Right renal pelvis (tissue), 4 donors: ENCODE measurements at places on chromosomes 16 and 17. TPM values are rescaled to one million over a fixed set of nuclear protein-coding genes. Genes with fewer than 3 reads are reported as not detected.

DNA sequence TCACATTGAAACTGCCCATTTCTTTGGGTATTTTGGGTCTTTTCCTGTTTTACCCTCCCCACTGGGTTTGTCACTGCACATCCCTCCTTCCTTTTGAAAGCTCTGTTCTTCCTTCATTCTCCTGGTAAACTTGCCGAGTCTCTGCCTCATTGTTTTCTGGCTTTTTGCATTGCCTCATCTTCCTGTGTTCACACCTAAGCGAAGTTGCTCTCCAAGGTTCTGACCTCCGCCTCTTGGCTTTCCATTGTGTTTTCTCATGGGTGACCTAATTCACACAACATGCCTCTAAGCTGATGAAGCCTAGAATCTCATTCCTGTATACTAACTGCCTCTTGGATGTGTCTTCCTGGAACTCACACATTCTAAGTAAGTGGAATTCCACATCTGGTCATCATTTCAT, 1096.1 kb upstream of the EEF2KMT start:
- DNase-seq, result peak; percentile 70

DNA sequence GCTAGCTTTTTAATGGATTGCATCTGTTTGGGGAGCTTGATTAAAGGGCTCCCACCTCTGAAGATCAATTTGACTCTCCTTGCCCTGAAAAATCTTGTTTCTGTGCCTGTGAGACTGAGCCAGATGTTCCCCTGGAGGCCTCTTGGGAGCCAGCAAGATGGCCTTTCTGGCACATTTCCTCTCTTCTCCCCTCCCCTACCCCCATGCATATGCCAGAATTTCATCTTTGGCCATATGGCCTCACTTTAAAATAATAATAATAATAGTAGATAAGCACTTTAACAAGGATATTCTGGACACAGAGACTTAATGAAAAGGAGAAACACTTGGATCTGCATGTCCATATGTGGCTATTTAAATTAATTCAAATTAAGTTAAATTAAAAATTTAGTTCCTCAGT, 144.1 kb upstream of the CES5A start:
- no peak for DNase-seq

DNA sequence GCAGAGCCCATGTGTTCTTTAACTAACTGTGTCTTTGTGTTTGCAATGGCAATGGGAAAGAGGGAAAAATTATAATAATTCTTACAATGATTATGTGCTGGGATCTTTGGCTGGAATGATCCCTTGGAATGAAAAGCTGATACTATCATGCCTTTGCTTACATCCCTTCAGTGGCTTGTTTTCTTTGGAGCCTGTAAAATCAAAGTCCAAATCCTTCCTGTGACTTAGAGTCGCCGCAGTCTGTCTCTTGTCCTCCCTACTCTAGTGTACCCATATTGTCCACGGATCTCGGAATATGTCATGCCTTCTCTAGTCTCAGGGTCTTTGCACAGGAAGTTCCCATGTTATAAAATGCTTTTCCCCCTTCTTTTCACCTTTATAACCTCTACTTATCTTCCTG, 111.7 kb upstream of the MAF start:
- no peak for DNase-seq

DNA sequence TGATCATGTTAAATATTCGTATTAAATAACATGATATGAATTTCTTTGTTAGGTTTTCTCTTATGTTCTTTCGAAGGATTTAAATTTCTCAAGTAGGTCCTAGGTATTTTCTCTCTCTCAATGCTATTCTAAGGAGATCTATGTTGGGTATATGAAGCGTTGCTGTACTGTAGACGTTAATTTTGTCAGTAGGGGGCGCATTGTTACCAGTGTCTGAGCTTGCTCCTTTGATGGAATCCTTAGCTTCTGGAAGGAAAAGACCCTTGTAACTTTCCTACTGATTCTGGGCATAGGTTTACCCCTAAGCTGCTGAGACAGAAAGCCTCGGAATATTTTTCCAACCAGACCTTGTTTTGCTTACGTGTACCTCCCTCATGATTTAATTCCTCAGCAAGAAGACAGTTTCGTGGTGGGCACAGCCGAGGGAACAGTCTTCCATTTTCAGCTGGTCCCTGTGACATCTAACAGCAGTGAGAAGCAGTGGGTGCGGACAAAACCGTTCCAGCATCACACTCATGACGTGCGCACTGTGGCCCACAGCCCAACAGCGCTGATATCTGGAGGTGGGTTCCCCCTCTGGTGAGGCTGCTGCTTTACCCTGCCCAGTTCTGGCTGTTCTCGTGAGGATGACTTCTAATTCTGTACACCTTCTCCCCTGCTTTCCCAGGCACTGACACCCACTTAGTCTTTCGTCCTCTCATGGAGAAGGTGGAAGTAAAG, 17.9 kb downstream of the UTP4 start:
- peak; percentile 67 for DNase-seq

DNA sequence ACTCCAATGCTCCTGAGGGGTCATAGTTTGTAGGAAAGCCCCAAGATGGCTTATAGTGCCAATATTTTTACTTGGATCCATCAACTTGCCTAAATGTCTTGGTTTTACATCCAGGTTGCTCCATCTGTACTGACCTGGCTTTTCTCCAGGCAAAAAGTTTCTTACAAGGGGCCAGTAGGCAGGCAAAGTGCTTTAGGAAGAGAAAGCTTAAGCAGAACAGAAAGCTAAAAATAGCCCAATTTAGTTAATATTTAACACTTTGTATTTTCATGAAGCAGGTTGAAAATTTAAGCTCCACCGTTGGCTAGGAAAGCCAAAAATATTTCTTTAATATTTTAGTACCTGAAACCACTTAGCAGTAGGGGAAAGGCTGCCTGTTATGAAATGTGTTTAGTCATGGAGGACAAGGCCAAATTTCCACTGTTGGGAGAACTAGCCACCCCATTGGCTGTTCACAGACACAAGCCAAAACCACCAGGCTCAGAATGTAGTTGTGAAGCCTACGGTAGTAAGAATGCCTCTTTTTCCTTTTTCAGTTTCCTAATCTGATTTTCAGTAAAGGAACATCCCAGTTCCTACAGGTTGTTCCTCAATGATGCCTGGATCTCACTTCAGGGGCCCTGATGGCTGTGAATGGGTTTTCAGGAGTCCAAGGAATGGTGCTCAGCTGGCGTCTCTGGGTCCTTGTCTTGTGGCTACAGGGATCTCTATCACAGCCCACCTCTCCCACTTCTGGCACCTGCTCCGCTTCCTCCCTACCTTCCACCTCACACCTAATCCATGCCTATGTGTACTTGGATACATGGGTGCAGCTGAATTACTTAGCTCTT, 324.8 kb downstream of the PMP22 start:
- no peak for DNase-seq

- DNase-seq, result no peak
Observed at GRCh38 chr16:87878704-87879103, 9.4 kb upstream of the SLC7A5 start.

DNA sequence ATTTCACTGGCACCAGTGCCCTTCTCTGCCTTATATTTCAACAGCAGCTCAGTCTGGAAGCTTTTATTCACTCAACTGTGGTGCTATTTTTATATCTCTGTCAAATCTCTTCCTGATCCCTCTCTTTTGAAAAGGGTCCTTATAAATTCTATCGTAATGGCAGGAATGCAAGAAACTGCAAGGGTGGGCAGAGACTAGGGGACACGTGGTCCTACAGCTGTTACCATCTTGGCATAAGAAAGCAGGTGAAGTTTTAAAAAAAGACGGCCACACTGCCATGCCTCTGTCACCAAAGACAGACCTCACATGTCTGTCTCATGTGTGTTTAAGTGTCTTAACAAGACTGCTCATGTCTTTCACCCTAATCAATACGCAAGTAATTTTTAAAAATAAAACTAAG, 368.4 kb upstream of the CDH11 start:
- DNase-seq, result no peak

GRCh38 chr16:50778284-50779163, 36.6 kb downstream of the CYLD start:
- no peak for DNase-seq

DNA sequence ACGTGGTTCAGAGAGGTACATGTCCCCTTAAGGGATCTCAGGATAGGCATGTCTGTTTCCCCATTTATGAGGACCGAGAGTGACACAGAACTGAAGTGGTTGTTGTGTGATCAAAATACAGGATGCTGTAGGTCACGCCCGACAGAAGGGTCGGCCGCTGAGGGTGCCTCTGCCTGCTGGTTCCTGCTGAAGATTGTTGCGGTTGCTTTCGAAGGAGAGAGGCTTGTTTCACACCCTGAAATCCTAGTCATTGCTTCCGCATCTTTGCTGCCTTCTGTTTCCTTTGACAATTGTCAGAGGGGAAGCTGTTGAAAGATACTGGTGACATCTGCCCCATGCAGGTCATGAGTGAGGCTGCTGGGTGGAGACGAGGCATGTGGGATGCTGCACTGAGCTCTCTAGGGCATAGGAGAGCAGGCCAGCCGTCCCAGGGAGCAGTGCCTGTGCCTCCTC, 3.8 kb upstream of the NAT9 start:
- no peak for DNase-seq

DNA sequence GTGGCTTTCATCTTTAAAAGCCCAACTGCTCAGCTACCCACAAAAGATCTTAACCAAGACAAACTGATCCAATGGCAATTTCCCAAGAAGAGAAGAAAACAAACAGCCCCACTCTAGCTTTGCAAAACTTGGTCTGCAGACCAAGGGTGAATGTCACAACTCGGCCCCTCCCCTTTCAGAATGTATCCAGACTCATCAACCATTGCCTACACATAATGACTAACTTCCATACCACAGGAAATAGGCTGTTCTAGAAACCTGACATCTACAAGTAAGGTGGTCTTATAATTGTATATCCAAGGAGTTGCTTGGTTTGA, 16.0 kb downstream of the DCUN1D3 start:
- DNase-seq, result no peak

DNA sequence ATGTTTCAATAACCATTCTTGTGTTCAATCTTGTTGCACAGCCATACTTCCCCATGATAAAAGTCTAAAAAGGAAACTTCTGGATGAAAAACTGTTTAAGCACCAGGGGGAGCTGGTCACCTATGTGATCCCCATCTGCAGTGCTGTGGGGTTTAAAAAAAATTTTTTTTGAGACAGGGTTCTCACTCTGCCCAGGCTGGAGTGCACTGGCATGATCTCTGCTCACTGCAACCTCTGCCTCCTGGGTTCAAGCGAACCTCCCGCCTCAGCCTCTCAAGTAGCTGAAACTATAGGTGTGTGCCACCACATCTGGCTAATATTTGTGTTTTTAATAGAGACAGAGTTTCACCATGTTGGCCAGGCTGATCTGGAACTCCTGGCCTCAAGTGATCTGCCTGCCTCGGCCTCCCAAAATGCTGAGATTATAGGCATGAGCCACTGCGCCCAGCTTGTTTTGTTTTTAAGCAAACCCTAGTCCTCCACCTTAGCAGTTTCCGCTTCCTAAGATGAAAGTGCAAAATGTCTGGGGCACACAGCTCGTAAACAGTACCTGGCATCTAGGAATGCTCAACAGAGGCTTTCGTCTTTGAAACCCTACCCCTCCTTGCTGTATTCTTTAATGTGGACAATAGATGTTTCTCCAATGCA, 25.4 kb downstream of the DNAJA2 start:
- peak; percentile 12 for DNase-seq

DNA sequence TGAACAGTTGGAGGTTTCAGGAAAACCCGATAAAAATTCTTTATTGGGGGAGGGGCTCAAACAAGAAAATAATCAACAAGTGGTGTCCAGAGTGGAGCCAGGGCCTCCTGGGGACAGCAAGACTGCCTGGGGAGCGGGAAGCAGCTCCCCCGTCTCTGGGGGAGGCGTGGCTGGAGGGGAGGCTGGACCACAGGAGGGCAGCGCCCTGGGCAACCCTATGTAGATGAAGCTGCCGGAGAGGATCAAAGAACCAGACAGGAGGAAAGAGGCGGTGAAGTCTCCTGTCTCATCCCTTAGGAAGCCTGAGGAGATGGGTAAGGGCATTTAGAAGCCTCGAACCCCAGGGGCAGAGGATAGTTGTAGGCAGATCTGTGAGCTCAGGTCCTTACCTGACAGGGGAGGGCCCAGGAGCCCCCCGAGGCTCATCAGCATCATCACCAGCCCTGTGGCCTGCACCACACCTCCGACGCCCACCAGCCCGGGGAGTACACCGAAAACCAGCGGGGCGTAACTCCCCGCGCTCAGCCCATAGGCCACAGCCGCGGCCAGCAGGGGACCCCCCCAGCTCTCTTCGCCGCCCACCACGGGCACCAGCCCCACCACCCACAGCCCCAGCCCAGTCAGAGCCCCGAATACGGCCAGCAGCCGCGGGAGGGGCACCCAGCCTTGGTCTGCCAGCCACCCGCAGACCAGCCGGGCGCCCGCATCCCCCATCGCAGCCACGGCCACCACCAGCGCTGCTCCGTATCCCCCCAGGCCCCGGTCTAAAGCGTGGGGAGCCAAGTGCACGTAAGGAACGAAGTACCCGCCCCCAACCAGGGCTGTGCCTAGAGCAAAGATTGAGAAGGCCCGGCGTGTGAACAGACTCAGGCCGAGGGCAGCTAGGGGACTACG, 2.0 kb downstream of the SLC16A11 start:
- no peak for DNase-seq

DNA sequence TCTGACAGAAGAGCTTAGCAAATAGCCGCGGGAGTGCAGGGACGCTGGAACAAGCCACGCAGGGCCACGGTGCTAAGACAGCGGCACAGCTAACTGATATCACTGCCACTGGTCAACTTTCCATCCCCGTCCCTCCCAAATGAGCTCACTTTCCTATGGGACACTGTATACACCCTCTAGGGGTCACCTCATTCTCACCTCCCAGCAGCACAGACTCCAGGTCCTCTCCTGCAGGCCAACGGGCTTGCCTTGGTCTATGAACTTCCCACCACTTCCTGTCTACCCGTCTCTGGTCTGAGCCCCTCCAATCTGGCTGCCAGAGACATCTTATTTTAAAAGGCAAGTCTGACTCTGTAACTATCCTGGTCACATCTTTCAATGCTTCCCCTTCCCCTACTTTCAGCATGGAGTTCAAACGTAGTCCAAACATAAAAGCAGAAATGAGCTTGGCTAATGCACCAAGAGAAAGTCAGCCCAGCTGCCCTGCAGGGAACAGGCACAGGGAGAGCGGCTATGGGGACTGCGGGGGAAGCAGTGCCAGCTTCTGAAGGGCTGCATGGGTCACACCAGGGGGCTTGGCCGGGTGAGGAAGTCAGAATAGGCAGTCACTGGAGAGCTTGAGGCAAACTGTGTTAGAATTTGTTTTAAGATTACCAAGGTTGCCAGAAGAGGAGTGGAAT, 26.3 kb upstream of the SLC38A8 start:
- no peak for DNase-seq

The LITAFD gene
- polyA plus RNA-seq, result not detected

The WFDC1 gene
- polyA plus RNA-seq, result 5.0 TPM

The KCNH4 gene
- not detected for polyA plus RNA-seq

The KRTAP2-2 gene
- polyA plus RNA-seq, result not detected

The HAS3 gene
- polyA plus RNA-seq, result 4.2 TPM

The PITPNM3 gene
- polyA plus RNA-seq, result 9.5 TPM
